ENCODE measurements at places on chromosomes 3 and 15.

DNA sequence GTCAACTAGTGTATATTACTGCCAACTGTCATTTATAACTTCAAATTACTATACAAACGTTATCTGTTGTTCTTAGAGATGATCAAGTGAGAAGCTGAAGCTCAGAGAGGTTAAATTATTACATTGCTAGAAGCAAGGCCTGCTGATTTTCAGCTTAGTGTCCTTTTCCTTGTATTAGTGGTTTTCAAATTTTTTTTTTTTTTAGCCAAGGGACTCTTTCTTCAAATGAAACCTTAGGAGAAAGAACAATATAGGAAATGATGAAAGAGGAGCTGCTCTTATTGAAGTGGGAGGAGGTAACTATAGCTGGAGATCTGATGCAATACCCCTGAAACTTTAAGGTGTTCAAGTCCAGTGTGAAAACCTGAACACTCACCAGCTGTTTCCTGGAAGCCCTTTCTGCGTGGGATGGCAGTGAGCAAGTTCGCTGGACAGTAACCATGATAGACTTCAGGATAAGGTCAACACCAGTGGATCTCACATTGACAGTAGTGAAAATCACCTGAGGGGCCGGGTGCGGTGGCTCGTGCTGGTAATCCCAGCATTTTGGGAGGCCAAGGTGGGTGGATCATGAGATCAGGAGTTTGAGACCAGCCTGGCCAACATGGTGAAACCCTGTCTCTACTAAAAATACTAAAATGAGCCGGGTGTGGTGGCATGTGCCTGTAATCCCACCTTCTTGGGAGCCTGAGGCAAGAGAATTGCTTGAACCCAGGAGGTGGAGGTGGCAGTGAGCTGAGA, 376.2 kb downstream of the EDEM1 start:
- no peak for DNase-seq

DNA sequence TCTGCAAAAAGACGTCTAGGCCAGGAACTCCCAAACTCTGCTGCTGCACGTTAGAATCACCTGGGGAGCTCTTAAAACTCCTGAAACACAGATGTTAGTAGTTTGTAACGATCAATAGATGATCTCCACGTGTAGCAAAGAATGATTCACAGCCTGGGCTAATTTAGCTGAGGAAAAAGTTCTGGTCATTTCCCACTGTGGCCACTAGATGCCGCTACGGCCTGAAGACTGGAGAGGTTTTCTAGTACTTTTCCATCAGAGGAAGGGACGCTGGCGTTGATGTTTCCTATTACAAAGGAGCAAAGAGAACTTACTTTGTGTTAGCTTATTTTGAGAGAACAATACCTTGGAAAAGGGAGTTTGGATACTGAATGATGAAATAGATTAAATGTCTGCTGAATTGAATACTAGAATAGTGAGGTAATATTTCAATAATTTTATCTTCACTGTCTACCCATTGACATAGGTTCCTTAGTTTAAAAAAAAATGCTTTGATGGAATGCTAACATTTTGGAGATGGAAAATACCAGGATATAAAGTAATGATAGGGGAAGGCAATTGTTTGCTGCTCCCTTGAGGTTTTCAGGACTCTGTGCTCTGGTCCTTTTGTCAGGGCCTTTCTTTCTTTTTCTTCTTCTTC, 159.1 kb downstream of the P3H2 start:
- DNase-seq: peak; percentile 88

- DNase-seq: no peak
Observed at GRCh38 chr3:4805662-4806061, 173.6 kb upstream of the BHLHE40 start.

GRCh38 chr15:79635149-79635771, 203.1 kb downstream of the MINAR1 start:
- DNase-seq: no peak

DNA sequence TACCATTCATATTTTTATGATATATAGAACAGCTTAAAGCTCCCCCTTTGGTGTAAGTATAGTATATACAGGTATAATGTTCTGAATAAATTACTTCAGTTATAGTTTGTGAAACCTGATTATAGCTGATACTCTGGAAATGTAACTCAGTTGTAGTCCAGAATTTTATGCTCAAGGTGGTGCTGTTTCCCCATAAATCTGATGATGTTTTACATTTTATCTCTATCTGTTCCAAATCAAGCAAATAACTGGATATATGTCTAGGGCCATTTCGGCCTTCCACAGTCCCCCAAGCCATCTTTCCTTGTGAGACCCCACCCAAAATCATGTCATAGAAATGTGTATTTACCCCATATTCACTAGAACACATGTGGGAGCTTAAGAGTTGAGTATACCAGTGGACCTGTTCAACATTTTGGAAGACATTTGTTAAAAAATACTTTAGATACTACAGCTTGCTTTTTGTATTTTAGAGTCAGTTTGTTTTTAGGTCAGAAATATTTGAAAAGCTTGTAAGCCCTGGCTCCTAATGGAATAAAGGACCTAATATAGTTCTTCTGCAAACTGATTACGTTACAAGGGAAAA, 107.1 kb downstream of the ATG7 start:
- peak; percentile 66 for DNase-seq

- peak; percentile 11 for DNase-seq
Observed at GRCh38 chr3:174529298-174529697, 329.8 kb upstream of the NAALADL2 start.

DNA sequence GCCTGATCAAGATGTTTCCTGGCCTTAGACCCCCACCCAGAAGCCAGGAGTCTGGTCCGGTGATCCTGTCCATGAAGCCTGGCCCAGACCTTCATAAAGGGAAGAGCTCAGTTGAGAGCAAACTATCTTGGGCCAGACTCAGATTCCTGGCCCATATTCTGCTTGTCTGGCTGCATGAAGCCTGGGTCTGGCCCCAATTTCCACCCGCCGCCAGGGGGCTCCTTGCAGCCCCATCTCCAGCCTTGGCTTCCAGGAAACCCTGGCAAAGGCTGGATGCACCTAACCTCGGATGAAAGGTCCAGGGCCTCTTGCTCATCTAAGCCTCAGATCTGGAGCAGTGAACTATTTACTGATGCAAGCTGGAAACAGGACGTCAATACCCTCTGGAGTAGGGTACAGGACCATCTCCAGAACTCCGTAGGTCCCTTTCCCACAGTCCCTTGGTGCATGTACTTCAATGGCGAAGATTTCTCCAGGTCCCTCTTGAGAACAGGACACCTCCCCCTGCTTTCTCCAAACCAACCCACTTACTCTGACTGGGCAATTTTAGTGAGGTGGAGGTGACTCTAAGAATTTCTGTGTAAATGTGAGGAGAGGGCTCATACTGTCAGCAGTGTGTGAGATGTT, 5.6 kb downstream of the FOXL2 start:
- DNase-seq: peak; percentile 23

GRCh38 chr3:48478626-48479555, 25.1 kb downstream of the SHISA5 start:
- DNase-seq: peak; percentile 37

GRCh38 chr3:165526367-165526766, 310.9 kb downstream of the BCHE start:
- DNase-seq: peak; percentile 4

- no peak for DNase-seq
Observed at GRCh38 chr3:56076746-56077145, 391.5 kb downstream of the ERC2 start.

- no peak for DNase-seq
Observed at GRCh38 chr3:115401298-115401697, 222.0 kb upstream of the GAP43 start.

DNA sequence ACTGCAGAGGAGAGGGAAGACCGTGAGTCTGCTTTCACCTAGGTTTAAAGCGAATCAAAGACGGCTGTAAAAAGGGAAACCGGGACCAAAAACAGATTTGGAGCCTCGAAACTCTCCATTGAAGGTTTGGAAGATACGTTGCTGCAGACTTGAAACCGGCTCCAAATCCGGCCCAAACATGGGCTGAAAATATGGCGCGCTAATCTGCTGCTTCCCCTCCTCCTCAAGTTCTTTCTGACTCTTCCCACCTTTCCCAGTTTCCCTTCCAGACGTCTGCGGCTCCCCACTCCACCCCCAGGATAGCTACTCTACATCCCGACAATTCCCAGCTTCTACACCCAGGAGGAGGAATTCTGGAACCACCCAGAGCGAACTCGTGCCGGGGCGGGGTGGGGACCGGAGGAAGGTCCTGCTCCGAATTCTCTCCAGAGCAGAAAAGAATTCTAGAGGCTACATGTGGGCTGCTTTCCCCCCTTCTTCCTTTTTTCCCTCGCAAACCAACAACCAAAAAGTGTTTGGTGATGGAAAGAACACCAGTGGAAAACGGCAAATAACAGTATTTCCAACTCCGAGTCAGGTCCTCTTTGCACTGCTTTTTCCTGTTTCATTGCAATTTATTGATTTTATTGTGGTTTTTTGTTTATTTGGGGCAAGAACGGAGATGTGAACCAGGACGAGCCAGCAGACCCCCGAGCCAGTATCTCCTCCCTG, 8.5 kb downstream of the EOMES start:
- no peak for DNase-seq

DNA sequence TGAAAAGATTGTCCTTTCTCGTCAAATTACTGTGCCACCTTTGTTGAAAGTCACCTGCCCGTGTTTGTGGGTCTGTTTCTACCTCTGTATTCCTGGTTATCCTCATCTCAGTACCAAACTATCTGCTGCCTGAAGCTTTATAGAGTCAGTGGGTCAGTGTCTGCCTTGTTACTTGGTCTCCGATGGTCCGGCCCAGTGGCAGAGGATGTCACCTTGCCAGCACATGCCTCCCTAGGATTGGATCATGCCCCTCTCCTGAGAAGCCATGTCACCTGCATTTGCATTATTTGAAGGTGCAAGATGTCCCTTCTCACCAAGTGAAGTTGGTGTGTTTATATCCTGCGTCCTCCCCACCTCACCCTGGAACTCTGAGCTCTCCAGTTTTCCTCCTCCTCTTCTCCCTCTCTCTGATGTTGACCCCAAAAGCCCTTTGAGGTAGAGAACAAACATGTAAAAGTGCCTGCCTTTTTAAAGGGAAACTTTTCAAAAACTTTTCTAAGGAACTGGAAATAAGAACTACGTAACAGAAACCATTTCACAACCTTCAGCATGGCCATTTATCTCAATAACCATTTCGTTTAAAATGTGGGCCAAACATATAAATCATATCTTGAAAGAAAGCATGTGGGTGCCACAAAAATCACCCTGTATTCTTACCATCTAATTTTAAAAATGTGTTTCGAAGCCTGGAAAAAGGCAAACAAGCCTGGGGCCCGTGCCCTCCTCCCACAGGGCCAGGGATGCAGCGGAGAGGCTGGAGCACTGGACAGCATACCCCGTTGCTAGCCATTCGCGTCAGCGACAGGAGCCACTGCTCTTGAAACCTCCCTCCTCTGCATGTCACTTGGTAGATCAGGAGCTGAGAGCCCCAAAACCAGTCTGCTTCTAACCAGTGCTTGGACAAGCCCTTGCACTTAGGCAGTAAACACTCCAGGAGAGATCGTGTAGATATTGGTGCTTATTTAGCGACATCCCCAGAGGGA, 102.1 kb downstream of the VGLL4 start:
- DNase-seq: no peak

- no peak for DNase-seq
Observed at GRCh38 chr3:136979204-136979603, 21.4 kb downstream of the IL20RB start.

DNA sequence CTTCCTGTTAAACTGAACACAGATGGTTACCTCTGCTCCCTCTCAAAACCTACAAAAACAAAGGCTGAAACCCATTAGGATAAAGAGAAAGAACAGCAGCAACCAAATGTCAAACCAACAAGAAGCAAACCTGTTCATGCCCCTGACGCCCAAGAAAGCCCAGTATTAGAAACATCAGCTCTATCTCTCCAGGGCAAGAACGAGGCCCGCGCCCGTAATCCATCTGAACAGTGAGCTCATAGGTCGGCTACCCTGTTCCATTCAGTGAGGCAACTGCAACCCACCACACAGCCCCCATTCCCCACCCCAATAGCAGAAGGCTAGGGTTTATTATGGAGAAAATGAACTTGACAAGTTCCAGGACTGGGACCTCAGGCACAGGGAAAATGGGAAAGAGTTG, 10.0 kb downstream of the LSG1 start:
- no peak for DNase-seq

GRCh38 chr3:13608969-13609725, 60.2 kb downstream of the FBLN2 start:
- DNase-seq: no peak

- DNase-seq: peak; percentile 14
Observed at GRCh38 chr15:39453620-39454019, 127.3 kb upstream of the THBS1 start.

DNA sequence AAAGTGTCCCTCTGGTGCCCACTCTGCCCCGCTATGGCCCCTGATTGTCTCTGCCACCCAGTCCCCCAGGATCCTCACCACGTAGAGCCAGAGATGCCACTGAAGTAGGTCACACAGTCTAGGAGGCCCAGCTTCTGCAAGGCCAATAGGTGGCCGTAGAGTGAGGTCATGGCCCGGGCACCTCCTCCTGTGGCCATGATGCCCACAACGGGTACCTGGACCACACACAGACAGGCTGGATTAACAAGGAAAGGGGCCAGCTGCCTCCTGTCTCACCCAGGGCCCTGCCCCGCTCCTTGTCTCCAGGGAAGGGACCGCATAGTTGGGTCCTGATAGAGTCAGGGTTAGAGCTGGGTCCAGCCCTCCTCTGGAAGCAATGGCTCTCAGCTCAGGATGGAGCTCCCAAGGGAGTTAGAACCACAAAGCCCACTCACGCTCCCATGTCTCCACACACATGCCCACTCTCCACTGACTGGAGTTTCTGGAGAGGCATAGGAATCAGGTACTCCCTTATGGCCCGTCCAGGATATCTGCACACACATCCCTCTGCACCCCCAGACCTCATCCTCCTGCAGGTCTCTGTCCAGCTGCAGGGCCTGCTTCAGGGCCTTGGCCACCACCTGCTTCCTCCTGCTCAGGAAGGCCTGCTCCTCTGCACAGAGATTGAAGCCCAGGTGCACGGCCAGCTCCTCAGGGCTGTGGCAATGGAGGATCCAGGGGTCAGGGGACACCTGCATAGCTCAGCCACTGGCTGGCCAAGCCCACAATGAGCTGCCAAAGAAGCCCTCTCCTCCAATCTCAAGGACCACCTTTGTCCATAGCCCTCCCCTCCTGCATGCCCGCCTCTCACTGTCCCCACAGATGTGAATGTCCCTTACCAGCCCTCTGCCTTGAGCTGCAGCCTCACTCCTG, 13.2 kb downstream of the PLA2G4D start:
- DNase-seq: no peak

GRCh38 chr15:54046093-54046492, 67.9 kb downstream of the UNC13C start:
- DNase-seq: no peak
